GM12878 (cell line): ENCODE measurements at places on chromosomes 13 and 19.

DNA sequence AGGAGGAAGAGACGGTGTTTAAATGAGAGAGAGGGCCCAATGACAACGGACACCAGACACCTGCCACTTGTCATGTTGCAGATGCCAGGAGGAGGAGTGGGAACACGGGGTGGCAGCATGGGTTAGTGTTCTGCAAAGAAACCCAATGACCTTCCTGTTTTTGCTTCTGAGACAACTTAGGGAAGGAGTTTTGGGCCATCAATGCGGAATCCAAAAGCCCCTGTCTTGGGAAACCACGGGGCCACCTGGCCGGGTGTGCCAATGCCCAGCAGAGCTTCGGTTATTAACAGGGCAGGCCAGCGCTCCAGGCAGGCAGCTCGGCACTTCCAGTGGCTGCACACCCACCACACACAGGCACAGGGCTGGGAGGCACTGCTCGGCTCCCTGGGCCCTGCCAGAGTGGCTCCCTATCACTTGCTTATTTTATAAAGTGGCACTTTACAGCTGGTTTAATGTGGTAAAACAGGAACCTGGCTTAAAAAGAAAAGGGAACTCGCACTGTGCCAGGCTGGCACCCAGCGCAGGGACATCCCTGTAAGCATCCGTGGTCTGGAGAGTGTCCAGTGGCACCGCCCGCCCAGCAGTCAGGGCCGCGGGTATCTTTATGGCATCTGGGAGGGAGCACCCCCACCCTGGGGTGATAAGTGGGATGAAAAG lies 19.1 kb downstream of the ELL start:
- no peak for DNase-seq

DNA sequence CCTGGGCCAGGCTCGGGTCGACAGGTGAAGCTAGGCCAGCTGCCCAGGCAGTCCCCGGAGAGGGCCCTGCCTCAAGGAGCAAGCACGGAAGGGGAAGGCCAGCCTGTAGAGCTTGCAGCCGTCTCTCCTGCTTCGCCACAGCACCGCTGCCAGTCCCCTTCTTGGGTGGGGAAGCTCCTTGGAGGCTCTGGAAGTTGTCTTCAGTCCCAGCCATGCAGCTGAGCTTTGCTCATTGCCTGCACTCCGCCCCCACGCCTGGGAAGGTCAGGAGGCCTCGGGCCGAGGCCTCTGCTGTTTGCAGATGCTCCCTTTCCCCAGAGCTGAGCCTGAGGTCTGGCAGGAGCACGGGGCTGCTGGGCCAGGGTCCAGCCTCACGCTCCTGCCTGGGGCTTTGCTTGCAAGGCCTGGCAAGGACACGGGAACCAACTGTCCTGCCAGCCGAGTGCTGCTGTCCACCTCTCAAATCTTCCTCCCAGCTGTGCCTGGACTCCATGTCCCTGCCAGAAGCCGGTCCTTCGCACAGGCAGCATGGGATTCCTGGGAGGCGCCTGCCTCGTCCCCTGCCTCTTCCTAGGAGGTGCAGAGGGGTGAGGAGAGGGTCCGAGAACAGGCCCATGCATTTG lies 13.3 kb downstream of the PLEKHF1 start:
- DNase-seq = no peak

GRCh38 chr19:10701955-10702525 lies 801 bp downstream of the QTRT1 start:
- no peak for DNase-seq

GRCh38 chr19:7830823-7831222 lies 805 bp downstream of the EVI5L start:
- DNase-seq = no peak

DNA sequence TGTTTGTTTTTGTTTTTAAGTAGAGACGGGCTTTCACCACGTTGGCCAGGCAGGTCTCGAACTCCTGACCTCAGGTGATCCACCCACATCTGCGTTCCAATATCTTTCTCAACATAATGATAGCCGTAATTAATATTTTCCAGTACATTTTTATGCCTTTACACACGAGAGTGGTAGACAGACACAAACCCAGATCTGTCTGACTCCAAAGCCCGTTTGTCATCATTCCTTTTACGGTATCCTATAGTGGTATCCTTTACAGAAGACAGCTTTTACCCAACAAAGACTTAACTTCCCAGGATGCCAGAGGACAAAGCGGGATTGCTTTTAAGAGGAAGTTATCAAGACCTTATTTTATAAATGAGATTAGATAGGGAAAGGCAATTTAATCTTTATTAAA lies 59.8 kb downstream of the IPO5 start:
- no peak for DNase-seq

- no peak for DNase-seq
Observed at GRCh38 chr19:10812902-10813404, 23.1 kb downstream of the TMED1 start.
